OCI-LY7 (cell line): ENCODE measurements at places on chromosomes 11 and 22. TPM values are rescaled to one million over a fixed set of nuclear protein-coding genes. Genes with fewer than 3 reads are reported as not detected.
A peak's percentile ranks its signal among the peaks of the same experiment; 100 is the strongest.

ATG13 gene
- 46.4 and 68.6 TPM in 2 replicates for total RNA-seq

MS4A15 gene
- not detected in 2 replicates for total RNA-seq

UPK3A gene
- total RNA-seq: not detected in 2 replicates

ISX gene
- not detected in 2 replicates for total RNA-seq

CDHR5 gene
- total RNA-seq: not detected in 2 replicates

GLYAT gene
- not detected in 2 replicates for total RNA-seq

OR8A1 gene
- not detected in 2 replicates for total RNA-seq

KDM4E gene
- total RNA-seq: not detected in 2 replicates

BEST1 gene
- total RNA-seq: 1.9 and 3.3 TPM in 2 replicates

- DNase-seq: no peak
These were observed 10.4 kb upstream of the TCF20 start for GRCh38 chr22:42280836-42281235.

DNA sequence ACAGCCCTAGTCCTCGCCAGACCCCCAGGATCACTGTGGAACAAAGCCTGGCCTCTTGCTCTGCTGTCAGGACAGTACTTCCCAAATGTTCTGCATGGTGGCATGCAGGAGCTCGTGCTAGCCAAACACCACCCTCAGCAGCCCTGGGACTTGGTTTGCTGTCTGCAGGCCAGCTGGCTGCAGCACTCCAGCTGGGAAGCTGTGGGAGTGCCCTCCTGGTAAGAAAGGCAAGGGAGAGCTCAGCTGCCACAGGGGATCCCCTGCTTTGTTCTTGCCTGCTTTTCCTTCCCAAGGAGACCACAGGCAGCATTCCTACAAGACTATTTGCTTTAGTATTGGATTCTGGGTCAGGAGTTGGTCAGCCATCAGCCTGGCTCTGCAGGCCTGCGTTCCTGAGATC, 27.9 kb downstream of the TCIRG1 start:
- DNase-seq: no peak

DNA sequence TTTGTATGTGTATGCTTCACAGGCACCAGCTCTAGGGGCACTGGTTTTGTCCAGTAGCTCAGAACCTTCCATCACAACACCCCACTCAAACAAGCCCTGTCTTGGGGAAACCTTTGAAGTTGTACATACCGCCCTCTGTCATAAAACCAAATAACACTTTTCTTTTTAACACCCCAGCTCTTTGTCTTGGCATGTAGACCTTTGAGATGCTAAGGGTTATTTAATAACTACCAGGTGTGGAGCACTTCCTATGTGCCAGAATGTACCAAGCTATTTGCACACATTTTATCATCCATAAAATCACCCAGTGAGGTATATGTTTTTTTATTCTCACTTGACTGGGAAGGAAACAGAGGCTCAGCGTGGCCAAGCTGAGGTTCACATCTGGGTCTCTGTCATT, 50.6 kb downstream of the CYB5R2 start:
- no peak for DNase-seq

DNA sequence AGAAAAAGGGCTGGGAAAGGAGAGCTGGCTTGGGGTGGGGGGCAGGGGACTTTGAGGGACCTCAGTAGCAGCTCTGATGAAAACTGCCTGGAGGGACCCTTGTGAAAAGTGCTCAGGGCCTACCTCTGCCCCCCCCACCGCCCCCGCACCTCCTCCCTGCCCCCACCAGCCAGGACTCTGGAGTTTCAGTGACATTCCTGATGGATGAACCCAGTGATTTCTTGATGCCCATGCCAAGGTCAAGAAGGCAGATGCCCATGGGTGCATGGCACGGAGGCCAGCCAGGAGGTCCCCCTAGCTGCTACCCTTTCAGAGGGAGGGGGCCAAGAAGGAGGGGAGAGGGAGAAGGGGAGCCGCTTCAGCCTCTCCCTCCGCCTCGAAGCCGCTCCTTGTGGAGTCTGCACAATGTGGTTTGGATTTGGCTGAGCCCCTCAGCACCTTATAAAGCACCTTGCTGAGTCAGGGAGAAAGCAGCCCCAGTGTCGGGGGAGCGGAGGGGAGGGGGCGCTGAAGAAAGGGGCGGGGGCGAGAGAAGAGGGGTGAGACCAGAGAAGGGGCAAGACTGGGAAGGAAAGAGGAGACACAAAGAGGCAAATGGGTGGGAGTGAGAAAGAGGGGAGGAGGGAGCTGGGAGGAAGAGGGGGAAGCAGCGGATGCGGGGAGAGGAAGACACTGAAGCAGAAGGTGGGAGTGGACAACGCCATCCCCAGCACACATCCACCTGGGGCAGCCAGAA, 2.1 kb upstream of the CLCF1 start:
- DNase-seq: no peak

GRCh38 chr11:68189082-68189481, 24.0 kb downstream of the KMT5B start:
- no peak for DNase-seq

DNA sequence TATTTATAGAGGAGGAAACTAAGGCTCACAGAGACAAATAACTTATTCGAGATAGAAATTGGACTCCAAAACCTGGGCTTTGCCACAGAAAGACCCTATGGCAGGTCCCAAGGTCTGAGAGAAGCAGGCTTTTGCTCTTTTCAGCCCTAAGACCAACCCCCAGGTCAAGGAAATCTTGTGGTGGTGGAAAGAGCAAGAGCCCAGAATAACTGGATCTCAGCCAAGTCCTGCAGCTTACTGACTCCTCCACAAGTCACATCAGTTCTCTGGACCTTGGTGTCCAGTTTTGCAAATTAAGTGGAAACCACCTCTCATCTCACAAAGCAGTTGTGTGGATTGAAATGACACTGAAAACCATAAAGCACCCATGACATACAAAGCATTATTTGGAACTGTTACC, 122.2 kb downstream of the C11orf58 start:
- DNase-seq: no peak

DNA sequence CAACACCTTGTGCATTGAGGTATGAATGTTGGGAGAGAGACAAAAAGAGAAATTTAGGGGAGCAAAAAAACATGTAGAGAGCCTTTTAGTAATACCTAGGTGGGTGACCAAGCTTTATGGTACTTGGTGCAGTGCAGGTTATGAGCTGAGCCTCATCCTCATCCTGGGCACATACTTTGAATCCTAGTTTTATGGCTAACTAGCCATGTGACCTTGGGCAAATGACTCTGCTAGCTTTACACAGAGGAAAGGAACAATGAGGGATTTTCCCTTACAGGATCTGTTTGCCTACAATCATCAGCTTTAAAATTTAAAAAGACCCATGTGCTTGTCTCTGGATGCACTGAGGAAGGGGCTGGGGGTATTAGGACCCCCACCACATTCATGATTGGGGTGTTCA, 187.8 kb upstream of the ISX start:
- DNase-seq: no peak

DNA sequence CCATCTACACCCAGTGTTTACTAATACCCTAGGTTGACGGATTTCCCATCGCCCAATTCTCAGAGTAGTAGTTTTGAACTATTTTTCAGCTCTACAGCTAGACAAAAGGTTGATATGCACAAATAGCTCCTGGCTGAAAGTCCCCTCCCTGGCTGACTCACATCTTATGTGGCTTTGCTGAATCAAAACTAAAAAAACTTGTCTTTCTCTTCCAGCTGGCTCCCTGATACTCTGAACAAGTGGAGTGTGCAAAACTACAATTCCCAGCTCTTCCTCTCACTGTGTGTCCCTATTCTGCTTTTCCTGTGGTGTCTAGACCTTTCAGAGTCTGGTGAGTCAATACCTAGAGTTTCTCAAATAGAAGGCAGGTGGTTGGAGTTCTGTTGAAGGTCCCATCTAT, 12.7 kb upstream of the LARGE1 start:
- DNase-seq: no peak

- no peak for DNase-seq
These were observed 31.9 kb downstream of the PDGFB start for GRCh38 chr22:39212721-39213376.

- peak; percentile 21 for DNase-seq
These were observed 608 bp downstream of the NIPSNAP1 start for GRCh38 chr22:29580200-29580810.

GRCh38 chr11:134615041-134615615, 203.1 kb upstream of the B3GAT1 start:
- DNase-seq: no peak

DNA sequence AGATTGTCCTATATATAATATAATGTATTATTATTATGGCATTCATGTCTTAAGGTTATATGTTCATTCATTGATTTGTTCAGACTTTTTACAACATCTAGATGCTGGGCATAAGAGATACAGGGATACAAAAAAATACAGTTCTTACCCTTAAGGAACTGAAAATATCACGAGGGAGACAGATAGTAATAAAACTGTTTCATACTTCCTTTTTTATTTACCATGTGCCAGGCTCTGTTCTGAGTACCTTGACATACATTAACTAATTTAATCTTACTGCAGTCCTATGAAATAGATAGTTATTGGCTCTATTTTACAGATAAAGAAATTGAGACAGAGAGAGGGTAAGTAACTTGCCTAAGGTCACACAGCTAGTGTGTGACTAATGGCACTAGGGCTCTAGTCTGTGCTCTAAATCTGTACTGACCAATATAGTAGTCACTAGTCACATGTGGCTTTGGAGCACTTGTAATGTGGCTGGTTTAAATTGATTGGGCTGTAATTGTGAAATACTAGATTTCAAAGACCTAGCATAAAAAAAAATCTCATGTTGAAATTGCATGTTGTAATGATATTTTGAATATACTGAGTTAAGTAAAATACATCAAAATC, 21.3 kb downstream of the TRIM44 start:
- DNase-seq: peak; percentile 16

DNA sequence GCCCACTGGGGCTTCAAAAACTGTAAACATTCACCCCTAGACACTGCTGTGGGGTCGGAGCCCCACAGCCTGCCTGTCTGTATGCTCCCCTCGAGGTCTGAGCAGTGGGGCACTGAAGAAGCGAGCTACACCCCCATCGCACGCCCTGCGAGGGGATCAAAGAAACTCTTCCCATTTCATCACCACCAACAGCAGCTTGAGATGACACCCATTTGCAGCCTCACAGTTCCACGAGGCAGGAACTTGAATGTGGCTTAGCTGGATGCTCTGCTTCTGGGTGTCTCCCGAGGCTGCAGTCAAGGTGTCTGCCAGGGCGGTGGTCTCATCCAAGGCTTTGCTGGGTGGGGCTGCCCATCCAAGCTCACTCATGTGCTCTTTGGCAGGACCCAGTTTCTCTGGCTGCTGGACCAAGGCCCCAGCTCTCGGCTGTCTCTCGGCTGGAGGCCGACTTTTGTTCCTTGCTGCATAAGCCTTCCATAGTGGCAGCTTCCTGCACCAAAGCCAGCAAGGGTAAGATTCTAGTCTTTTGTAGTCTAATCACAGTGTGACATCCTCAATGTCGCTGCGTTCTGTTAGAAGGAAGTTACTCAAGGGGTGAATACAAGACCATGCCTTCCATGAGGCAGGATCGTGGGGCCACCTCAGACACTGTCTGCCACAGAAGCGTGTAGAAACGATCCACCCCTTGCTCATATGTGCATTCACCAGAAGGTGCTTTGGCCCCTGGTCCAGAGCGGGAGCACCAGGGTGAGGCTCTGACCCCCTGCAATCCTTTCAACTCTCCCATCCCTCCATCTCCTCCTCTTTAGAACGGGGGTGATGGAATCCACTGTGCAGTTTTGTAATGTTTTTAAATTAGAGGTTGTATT, 46.2 kb upstream of the SEPTIN5 start:
- no peak for DNase-seq

- DNase-seq: no peak
These were observed 137.1 kb downstream of the KIRREL3 start for GRCh38 chr11:126863294-126863997.

DNA sequence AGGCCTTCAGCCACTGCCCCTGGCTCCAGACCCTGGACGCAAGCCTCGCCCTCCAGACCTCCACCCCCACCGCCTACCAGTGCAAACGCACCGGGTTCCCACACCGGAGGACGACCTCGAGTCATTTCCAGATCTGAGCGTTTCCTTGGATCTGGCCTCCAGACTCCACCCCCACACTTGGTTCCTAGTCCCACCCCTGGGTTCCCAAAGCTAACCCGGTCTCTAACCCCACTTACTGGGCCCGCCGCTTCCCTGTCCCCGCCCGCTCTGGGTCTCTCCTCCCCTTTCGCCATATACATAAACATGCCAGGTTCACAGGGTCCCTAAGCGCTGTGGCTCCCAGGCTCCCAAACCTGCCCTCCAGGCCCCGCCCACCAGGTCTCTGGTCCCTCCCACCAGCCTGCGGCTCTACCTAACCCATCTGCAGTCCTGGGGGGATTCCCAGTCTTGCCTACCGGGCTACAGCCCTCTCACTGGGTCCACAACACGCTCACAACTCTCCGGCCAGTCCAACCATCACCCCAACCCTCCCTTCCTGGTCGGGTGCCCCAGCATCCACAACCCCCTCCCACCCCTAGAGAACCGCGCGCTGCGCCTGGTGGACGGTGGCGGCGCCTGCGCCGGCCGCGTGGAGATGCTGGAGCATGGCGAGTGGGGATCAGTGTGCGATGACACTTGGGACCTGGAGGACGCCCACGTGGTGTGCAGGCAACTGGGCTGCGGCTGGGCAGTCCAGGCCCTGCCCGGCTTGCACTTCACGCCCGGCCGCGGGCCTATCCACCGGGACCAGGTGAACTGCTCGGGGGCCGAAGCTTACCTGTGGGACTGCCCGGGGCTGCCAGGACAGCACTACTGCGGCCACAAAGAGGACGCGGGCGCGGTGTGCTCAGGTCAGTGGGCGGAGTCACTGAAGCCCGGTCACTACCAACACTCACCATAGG, 36.7 kb downstream of the CD6 start:
- DNase-seq: no peak

DNA sequence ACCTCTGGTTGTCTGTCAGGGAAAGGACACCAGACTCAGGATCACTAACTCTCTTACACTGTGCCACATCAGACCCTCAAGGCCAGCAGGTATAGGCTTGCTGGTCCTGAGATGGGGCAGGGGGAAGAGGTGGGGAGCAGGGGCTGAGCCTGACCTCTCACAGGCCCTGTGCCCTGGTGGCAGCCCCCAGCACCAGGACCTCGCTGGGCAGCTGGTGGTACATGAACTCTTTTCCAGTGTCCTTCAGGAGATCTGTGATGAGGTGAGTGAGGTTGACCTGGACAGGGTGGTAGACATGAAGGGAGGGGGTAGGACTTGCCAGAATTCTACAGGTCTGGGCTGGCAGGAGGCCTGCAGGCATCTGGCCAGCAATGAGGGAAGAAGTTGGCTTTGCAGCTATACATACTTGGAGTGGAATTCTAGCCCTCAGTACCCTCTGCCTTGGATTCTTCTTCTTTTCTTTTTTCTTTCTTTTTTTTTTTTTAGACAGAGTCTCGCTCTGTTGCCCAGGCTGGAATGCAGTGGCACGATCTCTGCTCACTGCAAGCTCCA, 1.4 kb downstream of the NUDT22 start:
- DNase-seq: no peak

GRCh38 chr22:45731798-45732495, 60.3 kb downstream of the ATXN10 start:
- DNase-seq: peak; percentile 26
